ENCODE measurements at places on chromosomes 11 and 22.

- no peak for DNase-seq
Observed at GRCh38 chr11:73549376-73549775, 48.5 kb downstream of the FAM168A start.

GRCh38 chr11:33490842-33491370 lies 209.7 kb downstream of the C11orf91 start:
- DNase-seq: no peak

DNA sequence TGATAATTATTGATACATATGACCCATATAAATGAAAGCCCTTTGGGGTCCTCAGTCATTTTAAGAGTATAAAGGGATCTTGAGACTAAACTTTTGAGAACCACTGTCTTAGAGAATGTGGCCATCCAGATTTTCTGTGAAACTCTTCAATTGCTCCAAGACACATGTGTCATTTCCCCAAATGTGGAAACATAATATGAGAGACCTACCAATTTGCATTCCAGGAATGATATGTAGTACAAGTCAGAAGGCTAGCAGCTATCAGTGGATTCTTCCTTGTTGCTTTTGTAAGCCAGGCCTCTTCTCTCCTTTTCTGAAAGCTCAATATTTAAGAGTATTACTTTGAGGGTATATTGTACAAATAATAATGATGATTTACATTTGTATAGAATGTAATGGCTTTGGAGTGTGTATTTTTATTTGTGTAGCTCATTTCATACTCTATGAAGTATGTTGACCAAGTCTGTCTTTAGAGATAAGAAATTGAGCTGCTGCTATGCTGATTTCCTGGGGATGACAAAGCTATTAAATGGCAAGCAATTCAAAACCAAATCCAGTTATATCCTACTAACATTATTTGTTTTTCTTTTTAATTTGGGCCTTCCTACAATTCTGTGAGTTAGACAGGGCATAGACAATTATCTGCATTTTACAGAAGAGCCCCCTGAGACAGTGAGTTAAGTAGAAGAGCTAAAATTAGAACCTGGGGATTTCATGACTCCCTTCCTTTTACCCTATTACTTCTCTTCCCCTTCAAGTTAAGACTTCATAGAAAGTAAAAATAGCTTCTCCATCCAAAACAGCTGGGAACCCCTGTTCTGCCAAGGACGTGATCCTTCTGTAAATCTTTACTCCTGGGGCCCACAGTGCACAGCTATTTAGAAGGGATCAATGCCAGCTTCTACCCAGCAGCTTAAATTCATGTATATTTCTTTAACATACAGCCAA lies 131.9 kb downstream of the WNT11 start:
- no peak for DNase-seq

DNA sequence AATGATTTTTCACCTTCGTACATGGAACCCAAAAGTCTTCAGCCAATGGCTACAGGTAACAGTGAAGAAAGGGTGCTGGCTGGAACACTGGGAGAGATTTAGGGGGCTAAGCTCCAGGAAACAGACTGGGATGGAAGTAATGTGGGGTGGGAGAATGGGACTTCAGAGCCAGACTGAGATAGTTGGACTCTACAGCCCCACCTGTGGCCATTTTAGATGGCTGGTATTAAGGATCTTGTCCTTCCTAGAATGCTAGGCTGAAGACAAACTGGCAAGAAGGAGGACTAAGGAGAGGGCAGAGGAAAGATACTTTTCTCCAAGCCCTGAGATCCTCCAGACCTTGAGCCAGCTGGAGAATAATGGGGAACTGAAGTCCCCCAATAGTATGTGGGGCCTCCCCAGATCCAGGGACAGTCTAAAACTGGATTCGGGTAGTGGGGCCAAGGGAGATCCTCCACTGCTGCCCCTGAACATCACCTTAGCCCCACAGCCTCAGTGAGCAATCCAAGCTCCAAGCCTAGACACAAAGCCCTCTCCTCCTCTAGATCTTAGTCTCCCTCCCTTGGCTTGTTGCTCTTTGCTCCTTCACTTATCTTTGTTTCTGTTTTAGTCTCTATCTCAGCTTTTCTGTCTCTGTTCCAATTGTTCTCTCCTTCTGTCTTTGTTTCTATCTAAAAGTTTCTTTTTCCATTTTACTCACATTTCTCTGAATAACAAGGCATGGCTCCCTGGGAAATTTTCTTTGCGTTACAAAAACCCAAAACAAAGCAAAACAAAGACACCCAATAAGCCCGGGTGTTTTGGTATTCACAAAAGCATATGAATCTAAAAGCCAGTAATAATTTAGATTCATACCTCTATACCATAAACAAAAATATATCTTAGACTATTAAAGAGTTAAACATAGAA lies 16.2 kb upstream of the RRAS2 start:
- no peak for DNase-seq

- no peak for DNase-seq
Observed at GRCh38 chr22:43502306-43502874, 90.6 kb downstream of the MPPED1 start.

DNA sequence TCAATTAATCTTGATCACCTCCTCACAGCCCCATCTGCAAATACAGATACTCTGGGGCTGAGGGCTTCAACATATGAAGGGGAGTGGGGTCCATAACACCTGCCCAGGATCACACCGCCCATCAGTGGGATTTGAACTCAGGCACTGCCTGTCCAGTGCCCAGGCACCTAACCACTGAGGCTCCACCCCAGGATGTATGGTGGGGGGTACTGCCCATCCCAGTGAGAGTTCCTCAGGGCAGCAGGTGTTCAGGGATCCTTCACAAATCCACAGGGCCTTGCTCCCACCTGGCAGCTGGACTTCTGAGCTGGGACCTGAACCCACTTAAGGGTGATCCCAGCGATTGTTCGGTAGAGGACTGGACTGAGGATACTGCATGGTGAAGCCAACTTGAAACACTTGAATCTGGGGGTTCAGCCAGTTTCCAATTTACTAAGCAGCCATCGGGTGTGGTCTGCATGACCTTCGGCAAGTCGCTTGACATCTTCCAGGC lies 33.3 kb downstream of the PRDM11 start:
- DNase-seq: no peak

DNA sequence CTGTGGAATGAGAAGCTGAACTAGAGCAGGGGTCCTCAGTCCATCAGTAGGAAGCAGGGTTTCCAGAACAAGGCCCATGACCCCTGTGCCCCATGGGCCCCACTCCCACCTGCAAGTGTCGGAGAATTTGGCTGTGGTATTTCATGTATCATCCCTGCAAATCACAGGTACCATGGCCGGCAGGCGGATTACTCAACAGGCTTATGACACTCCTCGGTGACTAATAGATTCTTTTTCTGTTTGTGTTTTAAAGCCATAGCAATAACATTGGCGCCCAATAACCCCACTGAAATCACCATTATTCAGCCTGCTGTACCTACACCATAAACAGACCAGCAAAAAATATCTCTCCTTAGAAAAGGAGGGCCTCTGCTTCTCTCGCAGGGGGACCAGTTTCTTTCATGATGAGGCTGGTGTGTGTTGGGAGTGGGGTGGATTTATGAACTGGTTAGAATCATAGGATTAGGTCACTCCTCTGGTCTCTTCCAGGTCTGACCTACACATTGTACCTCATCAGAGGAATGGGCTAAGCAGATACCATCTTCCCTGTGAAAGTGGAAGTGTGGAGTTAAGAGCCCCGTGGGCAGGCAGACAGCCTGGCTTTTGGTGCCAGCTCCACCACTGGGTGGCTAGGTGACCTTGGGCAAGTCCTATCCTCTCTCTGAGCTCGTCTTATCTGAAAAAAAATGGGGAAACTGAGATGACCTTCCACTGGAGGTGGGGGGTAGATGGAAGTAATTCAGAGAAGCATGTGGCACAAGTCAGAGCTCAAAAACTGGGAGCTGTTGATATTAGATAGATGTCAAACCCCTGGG lies 60.2 kb upstream of the WNT11 start:
- DNase-seq: peak; percentile 23

GRCh38 chr11:82080160-82080559 lies 653.5 kb downstream of the FAM181B start:
- no peak for DNase-seq

GRCh38 chr11:35267504-35267903 lies 128.5 kb downstream of the CD44 start:
- no peak for DNase-seq

DNA sequence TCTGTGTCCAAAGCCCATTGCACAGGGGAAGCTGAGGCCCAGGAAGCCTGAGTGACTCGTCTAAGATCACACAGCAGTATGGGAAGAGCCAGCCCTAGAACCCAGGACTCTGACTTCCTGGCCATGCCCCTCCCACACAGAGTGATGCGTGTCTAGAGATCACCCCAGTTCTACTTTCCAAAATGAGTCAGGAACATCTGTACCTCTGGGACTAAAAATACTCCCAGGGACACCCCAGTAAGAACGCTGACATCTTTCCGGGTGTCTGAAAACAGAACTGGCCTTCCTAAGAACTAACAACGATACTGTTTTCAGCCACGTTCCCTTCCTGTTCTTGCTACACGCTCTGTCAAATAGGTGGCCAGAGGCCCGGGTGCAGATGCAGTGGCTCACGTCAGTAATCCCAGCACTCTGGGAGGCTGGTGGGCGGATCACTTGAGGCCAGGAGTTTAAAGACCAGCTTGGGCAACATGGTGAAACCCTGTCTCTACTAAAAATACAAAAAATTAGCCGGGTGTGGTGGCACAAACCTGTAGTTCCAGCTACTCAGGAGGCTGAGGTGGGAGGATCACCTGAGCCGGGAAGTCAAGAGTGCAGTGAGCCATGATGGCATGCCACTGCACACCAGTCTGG lies 21.7 kb upstream of the PDGFB start:
- peak; percentile 95 for DNase-seq

- no peak for DNase-seq
Observed at GRCh38 chr22:43731988-43732387, 80.1 kb downstream of the EFCAB6 start.

GRCh38 chr11:75792997-75793800 lies 21.8 kb upstream of the UVRAG start:
- no peak for DNase-seq

DNA sequence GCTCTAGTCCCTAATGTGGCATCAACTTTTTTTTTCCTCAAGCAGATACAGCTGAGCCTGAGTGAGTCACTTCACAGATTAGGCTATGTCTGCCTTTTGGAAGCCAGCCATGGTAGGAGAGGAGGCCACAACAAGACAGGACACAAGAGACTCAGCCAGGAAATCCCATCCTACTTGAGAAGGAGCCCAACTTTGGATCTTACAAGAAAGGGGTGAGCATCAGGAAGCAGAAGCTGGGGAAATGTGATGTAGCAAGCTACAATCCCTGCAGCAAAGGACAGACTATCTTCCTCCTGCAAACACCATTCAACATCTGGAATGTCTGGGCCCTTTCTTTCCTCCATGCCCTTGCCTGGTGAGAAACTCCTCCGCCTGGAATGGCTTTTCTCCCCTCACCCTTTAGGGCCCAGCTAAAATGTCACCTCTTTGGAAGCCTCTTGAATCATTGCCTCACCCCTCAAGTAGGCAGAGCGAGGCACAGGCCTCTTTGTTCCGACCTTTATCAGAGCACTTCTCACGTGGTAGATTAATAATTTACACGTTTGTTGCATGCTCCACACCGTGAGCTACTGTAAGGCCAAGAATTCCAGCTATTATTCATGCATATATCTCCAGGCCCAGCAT lies 156.4 kb upstream of the PITPNB start:
- no peak for DNase-seq

DNA sequence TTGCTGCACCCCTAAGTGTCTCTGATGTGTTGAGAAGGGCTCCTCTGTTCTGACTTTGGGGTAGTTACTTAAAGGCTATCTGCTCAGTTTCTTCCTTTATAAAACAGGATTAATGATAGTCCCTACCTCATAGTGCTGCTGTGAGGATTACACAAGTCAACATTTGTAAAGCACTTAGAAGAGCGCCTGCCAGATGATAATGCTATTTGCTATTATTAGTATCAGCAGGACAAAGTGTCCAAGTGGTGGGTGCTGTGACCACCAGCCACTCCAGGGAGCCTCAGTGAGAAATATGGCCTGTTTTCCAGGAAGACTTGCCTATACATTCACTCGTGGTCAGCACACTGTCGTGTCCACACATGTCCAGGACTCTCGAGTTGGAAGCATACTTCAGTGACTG lies 16.2 kb downstream of the POU2F3 start:
- no peak for DNase-seq

DNA sequence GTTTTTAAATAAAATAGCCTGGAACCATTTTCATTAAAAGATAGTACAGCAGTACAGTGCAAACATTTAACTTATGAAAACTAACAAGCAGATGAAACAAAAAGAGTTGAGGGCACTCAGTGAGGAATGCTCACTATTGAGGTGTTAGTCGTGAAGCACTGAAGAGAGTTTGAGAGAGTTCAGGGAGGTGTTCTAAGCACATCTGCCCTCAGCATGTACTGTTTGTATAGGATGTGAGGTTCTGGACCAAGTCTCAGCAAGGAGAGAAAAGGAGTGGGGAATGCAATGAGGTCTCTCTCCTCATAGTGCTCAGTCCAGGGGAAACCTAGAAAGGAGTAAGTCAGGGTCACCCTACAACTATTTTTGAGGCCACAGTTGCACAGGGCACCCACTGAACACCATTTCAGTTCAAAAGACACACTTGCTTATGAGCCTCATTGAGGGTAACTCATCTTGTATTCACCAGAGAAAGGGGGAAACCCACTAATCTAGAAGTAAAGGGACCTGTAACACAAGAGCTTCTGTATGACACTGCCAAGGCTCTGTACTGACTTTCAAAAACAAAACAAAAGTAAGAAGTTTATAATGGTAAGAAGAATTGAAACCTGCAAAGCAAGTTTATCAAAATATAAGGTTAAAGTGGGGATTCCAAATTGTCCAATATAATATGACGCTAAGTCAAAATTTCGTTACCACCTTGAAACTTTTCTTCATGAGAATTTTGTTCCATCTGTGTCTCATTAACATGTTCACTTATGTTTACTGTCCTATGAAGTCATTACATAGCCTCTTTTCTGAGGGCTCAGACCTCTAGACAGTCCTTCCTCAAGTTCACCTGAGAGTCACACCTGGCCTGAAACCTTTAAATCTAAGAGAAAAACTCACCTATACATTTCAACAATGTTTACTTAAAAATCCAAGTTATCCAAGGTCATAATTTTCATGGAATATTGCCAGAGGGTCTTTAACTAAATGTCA lies 275.3 kb downstream of the ETS1 start:
- DNase-seq: no peak

GRCh38 chr11:105937331-105937730 lies 84.7 kb downstream of the MSANTD4 start:
- DNase-seq: no peak

Data from suppressor macrophage (primary cell).